ENCODE measurements at places on chromosomes 5 and 9. TPM values are rescaled to one million over a fixed set of nuclear protein-coding genes. Genes with fewer than 3 reads are reported as not detected.

GRCh38 chr5:151718646-151719045 is 31.9 kb upstream of the SPARC start:
- DNase-seq, result no peak

GRCh38 chr5:151602806-151603205 is 11.7 kb upstream of the FAT2 start:
- DNase-seq, result no peak

DNA sequence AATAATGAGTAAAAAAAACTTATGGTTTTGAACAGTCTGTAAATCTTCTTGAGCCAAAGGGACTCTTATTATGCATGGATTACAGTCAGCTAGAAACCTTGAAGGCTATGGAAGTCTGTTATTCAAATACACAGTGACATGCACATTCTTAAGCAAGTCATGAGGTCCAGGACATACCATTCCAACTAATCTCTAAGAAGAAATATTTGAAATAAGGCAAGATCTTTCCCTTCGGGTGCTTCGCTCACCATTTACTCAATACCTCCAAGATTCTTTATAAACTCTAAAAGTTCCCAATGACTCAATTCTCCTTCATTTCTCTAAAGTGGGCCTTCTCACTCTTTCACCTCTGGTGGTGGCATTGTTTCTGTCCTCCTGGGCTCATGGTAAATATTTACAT is 811.0 kb downstream of the NR2F1-AS1 start:
- no peak for DNase-seq

GRCh38 chr9:100590481-100590880 is 12.6 kb downstream of the CAVIN4 start:
- no peak for DNase-seq

DNA sequence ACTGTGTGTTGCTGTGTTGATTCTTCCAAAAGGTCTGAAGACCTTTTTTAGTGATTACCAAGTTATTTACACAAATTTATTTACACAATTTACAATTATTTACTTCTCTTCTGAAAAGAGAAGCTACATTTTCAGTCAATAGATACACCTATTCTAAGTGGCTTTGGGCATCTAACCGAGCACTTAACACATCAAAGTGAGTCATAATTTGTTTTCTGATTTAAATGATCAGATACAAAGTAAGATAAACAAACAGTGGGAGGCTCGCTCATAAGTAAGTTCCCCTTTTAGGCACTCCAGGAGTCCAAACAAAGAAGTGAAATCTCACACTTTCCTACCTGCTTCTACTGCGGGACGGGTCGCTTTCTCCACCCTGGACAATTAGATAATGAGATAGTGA is 90.2 kb downstream of the APBA1 start:
- no peak for DNase-seq

- DNase-seq, result no peak
Observed at GRCh38 chr9:89154651-89155336, 23.8 kb downstream of the SHC3 start.

GRCh38 chr9:23258569-23258968 is 567.5 kb downstream of the ELAVL2 start:
- DNase-seq, result no peak

GRCh38 chr5:6411141-6411540 is 32.8 kb upstream of the MED10 start:
- DNase-seq, result no peak

DNA sequence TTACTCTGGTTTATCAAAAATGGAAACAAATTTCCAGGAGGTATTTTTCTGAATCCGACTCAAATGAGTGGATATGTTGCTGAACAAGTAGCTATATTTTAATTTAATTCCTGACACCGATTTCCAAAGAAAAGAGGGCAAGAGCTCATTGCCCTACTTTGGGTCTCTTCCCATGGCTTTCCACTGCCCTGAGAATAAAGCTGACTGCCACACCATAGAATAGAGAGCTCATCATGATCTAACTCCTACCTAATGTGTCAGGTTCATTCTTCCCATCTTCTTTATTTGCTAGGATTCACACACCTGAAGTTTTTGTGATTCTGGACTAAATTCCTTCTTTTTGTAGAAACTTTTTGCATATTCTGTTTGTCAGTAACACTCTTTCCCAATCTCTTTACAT is 792.1 kb downstream of the DTWD2 start:
- DNase-seq, result no peak

- no peak for DNase-seq
Observed at GRCh38 chr9:994005-994404, 17.6 kb downstream of the DMRT3 start.

GRCh38 chr9:116990592-116990991 is 303.5 kb downstream of the TRIM32 start:
- DNase-seq, result no peak

- DNase-seq, result no peak
Observed at GRCh38 chr5:118233606-118234005, 754.7 kb downstream of the DTWD2 start.

GRCh38 chr9:133684121-133684935 is 48.2 kb downstream of the DBH start:
- DNase-seq, result no peak

GRCh38 chr9:111961575-111961974 is 65.0 kb downstream of the UGCG start:
- no peak for DNase-seq

- DNase-seq, result no peak
Observed at GRCh38 chr9:95788521-95788991, 86.9 kb upstream of the ERCC6L2 start.

GRCh38 chr5:41921874-41922273 is 3.2 kb upstream of the FBXO4 start:
- DNase-seq, result no peak

DNA sequence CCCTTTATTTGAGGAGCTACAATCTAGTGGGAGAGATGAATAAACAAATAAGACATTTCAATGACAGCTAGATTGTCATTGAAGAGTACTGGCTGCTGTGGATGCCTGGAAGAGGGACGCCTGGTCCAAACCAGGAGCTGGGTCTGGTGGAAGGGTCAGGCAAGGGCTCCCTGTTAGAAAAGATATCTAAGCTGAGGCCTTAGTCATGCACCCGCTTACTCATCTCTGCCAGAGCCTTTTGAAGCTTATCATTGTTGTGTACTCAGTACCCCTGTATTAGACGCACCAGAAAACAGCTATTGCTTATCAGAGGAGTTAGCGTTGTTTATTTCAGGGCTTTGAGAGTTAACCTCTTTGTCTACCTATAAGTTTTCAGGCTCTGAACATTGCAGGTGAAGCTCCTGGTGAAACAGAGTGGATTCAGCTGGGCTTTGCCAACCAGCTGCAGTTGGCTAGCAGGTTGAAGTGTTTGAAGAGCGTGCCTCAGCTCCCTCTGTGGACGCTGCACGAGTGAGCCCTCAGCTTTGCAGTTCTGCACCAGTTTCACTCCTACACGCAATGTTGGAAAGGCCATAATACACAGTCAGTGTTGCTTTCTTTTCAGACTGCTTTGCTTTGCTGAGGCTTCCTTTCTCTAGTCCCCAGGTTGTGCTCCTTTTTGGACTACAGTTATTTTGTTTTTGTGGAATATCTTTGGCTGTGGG is 5.6 kb upstream of the GPR151 start:
- DNase-seq, result no peak

DNA sequence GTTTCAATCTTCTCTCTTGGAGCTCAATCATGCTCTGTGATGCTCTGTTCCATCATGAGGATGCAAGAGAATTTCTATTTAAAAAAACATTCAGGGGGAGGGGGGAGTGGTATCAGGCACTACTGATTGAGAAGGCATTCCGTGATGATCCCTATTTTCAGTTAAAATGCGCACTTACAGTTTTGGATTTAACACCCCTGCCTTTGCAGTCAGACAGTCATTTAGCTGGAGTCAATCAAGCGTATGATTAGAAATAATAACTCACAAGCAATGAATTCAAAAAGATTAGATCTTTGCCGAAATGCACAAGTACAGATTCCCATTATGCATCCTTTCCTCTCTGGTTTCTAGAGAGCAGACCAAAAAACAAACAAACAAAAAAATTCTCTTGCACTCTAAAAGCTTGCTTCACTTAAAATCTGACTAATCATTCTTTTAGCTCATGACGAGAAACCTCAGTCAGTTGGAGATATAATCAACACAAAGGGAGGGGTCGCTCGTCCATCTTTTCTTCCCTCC is 55.4 kb downstream of the EFNA5 start:
- DNase-seq, result no peak

CCNO gene
- 10.0 TPM for polyA plus RNA-seq

GDA gene
- 0.55 TPM for polyA plus RNA-seq

SLCO6A1 gene
- polyA plus RNA-seq, result not detected

FOXD4L5 gene
- 0.39 TPM for polyA plus RNA-seq

TMEM171 gene
- 7.2 TPM for polyA plus RNA-seq

DPP7 gene
- 27.7 TPM for polyA plus RNA-seq

PCDHGB6 gene
- 7.3 TPM for polyA plus RNA-seq

FRMD3 gene
- polyA plus RNA-seq, result 16.6 TPM

SPINK6 gene
- not detected for polyA plus RNA-seq

Data from renal pelvis (tissue), 12 donors.